NCI-H1694 treated with DMSO at 0.1 percent for 48 hours (cell line): ENCODE measurements at places on chromosomes 1 and 21.
A peak's percentile ranks its signal among the peaks of the same experiment; 100 is the strongest.

DNA sequence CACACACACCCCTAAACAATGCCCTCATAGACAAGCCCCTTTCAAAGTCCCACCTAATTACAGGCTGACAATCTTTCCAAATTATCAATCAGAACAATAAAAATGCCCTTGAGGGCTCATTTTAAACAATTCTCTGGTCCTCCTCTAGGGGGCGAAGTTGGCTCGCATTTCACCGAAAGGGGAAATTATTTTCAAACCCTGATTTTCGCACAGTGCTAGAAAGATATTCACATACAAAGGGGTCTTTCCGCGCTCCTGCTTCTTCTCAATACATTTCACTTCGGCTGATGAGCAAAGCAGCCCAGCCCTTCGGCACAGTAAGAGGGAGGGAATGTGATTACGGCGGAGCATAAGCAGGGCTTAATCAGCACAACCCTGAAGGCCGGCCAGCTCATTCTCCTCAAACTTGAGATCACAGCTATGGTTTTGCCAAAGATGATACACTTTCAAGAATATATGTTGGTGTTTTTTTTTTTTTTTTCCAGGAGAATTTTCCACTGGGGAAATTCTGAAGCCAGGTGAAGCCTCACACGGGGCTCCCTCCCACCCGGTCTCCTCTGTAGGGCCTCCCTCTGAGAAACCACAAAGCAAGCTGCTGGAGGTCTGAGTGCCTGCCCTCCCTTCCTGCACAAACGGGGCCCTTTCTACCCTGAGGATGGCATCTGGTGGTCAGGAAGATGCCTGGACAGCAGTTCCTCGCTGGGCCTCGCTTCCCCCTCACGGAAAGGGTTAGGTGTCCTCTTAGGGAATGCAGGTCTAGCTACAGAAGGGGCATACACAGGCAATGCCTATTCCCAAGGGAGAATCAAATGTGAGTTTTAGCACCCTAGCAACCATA, 66.9 kb downstream of the GNG12 start:
- peak; percentile 58 for DNase-seq

- no peak for DNase-seq
Observed at GRCh38 chr1:16065269-16065576, 8.2 kb downstream of the FAM131C start.

DNA sequence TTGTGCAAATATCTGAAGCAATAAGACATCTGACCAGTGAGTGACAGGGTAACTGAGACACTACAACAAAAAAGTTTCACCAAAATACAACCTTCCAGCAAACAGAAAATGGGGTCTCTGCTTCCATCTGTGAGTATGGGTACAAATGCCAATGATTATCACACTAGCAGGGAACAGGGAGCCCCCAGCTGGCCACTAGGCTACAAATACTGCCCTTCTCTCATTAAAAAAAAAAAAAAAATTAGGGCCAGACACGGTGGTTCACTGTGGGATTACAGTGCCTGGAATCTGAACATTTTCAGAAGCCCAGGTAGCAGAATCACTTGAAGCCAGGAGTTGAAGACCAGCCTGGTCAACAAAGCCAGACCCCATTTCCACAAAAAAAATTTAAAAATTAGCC, 48.4 kb upstream of the EDARADD start:
- DNase-seq = no peak

DNA sequence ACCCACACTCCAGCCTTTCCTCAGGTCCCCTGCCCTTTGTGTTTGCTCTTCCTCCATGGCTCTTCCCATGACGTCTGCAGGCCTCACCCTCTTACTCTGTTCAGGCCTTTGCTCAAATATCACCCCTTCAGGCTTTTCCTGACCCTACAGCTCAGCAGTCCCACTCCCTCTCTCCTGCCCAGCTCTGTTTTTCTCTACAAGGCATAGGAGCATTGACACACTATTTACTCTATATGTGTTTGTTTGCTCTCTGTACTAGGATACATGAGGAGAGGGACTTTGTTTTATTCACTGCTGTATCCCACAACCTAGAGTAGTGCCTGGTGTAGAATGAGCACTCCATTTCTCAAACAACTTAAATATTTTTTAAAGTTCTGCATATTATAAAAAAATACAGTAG, 107.4 kb upstream of the COA6 start:
- no peak for DNase-seq

- DNase-seq = no peak
Observed at GRCh38 chr1:116529199-116529631, 41.6 kb downstream of the CD58 start.

DNA sequence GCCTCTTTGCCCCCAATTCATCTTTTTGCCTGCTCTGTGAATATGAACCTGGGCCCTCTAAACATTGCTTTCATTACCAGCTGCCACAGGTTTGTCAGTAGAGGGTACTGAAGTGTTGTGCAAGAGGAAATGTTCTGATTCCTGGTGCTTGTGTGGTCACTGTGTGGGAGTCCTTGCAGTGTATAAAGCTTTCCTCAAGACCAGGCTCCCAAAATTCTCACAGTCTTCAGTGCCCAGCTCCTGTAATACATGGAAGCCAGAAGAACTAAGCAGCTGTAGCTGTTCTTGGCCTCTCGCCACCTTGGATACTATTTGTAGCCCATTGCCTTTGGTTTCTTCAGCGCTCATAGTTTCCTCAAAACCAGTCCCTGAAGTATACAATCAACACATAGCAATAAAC, 1046.2 kb downstream of the BRINP3 start:
- no peak for DNase-seq

DNA sequence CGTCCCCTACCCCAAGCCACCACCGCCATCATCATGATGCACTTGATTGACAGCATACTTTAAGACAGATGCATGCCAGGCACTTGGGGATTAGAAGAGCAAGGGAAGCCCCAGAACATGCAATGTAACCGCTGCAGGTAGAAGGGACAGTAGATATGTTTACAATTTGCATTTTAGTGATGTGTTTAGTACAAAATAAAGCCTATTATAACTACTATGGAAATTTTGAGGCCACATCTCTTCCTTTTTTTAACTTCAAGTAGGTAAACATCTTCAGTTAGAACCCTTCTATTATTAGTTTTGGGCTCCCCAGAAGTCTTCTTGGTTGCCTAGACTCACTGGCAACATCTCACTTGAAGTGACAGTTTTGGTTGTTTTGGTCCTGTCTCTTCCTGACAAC, 25.3 kb downstream of the CR1L start:
- no peak for DNase-seq

DNA sequence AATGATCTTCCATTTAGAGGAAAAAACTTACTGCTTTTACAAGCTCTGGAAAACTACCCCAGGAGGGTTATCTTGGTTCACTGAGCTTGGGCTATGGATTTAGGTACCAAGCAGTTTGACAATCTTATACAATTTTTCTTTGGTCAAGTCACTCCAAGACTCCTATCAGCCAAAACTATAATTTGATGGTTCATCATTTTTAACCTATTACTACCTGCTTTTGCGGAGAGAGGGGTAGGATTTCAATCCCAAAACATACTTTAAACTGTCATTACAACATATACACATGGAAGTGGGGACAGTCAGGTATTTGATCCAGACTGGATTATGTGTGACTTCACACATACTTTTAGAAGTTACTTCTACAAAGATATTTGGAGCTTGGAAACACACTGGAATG, 71.8 kb downstream of the RUNX1 start:
- no peak for DNase-seq

DNA sequence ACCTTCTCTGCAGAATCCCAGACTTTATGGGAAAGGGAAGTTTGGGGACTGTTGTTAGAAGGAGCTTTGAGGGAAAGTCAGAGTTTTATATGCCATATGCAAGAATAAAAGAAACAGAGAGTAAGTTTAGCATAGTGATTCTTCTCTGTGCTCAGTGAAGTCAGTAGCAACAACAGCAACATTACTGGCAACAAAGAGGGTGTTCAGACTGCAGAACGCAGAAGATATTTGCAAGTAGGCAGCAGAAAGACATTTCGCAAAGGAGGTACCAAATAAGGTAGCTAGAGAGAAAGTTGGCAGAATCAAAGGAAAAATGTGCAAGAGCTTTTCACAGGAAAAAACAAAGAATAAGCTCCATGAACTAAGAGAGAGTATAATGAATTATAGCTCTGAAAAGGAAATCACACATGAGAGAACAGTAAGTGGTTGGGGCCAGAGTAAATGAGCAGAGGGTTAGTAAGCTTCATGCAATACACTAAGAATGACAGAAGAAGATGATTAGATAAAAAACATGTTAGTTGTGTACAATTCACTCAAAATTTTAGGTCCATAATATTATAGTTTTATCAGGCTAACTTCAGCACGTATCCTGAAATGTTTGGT, 98.1 kb downstream of the NEGR1 start:
- DNase-seq = no peak

GRCh38 chr1:248243204-248243603, 12.0 kb downstream of the OR2M4 start:
- DNase-seq = peak; percentile 32

- DNase-seq = no peak
Observed at GRCh38 chr1:224069138-224069537, 44.8 kb upstream of the FBXO28 start.

- no peak for DNase-seq
Observed at GRCh38 chr1:178267646-178268094, 173.8 kb downstream of the RASAL2 start.

DNA sequence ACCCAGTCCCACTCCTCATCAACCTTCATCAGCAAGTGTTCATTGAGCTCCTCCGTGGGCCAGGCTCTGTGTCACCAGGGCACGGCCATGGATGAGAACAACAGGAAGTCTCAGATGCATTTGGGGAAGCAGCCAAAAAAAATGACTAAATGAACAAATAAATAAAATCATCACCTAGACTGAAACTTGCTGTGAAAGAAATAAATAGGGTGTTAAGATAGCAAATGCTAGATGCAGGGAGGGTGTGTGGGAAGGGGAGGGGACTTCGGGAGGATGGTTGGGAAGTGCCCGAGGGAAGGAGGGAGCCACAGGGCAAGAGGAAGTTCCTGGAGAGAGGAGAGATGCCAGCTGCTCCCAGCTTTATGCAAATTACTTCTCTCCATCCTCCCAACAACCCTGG, 696.7 kb downstream of the PTPRU start:
- no peak for DNase-seq

DNA sequence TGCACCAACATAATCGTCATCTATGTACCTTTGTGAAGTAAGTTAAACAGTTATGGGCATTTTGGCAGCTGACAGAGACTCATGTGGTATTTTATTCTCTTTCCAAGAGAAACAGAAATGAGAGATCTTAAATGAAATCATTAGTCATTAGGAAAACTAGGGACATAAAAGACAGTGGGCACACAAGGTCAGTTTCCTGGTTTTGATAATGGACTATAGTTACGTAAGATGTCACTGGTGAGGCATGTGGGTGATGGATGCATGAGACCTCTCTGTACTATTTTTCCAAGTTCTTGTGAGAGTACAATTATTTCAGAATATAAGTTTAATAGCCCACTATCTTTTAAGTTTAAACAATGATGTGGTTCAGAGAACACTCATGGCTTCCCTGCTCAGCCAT, 216.9 kb downstream of the APP start:
- DNase-seq = no peak

DNA sequence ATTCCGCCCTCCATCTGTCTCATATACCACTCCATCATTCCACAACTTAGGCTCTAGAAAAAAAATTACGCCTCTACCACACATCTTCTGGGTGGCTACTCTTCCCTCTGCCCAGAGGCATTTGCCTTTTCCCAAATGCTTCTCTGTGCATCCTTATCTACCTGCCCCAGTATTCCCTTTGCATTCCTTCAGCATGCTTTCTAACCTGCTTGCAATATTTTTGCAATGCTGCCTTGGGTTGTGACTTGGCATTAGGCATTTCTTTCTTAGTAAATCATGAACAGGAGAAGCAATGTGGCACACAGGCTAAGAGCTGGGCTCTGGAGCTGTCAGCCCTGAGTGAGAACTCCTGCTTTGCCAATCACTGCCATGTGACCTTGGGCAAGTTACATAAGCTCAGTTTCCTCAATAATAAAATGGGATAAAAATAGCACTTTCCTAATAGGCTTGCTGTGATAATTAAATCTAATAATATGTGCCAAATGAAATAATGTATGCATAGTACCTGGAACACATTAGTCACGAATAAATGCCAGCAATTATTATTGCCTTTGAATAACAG, 276.0 kb downstream of the ASTN1 start:
- no peak for DNase-seq

- DNase-seq = no peak
Observed at GRCh38 chr1:113871597-113872113, at the start of gene PTPN22. Gene PTPN22, minus strand, starts transcription at chr1:113871712.

GRCh38 chr1:182163821-182164223, 102.3 kb upstream of the ZNF648 start:
- no peak for DNase-seq
